ENCODE measurements at places on chromosomes 3 and 15. TPM values are rescaled to one million over a fixed set of nuclear protein-coding genes. Genes with fewer than 3 reads are reported as not detected.

Gene TTLL13
- total RNA-seq: 0.34 TPM

Gene LCTL
- total RNA-seq: not detected

Gene DNAH12
- 13.4 TPM for total RNA-seq

Gene WDR93
- total RNA-seq: 3.8 TPM

Gene MME
- total RNA-seq: 41.0 TPM

Gene SEMA3B
- 47.9 TPM for total RNA-seq

Gene ZDHHC23
- total RNA-seq: 7.7 TPM

Gene ABHD17C
- 20.4 TPM for total RNA-seq

Gene CA12
- 8.5 TPM for total RNA-seq

Gene AHSG
- total RNA-seq: 0.20 TPM

Gene GPR160
- 18.7 TPM for total RNA-seq

Gene AGTR1
- total RNA-seq: 3.2 TPM

Gene ETV5
- total RNA-seq: 32.5 TPM

Gene GPR62
- not detected for total RNA-seq

Gene LRTM1
- total RNA-seq: not detected

Gene LEKR1
- total RNA-seq: 5.4 TPM

Gene PTH1R
- total RNA-seq: 14.7 TPM

Gene PLIN1
- total RNA-seq: 0.55 TPM

Gene ESYT3
- total RNA-seq: 71.0 TPM

Gene ZIC4
- not detected for total RNA-seq

Gene GPR27
- 4.6 TPM for total RNA-seq

Gene AADACL2
- total RNA-seq: not detected

Gene SH2D7
- not detected for total RNA-seq

Gene CHRNA5
- 1.3 TPM for total RNA-seq

Gene PGBD4
- total RNA-seq: 1.8 TPM

Gene SEC22A
- 11.1 TPM for total RNA-seq

Gene GP5
- 1.1 TPM for total RNA-seq

Gene RFT1
- total RNA-seq: 21.3 TPM

Gene TGM4
- not detected for total RNA-seq

Gene NAA80
- total RNA-seq: 16.6 TPM

Gene TMEM212
- 11.5 TPM for total RNA-seq

Gene PRKCD
- total RNA-seq: 85.2 TPM
